NCI-H510A (cell line): ENCODE measurements at places on chromosomes 6 and 20.

DNA sequence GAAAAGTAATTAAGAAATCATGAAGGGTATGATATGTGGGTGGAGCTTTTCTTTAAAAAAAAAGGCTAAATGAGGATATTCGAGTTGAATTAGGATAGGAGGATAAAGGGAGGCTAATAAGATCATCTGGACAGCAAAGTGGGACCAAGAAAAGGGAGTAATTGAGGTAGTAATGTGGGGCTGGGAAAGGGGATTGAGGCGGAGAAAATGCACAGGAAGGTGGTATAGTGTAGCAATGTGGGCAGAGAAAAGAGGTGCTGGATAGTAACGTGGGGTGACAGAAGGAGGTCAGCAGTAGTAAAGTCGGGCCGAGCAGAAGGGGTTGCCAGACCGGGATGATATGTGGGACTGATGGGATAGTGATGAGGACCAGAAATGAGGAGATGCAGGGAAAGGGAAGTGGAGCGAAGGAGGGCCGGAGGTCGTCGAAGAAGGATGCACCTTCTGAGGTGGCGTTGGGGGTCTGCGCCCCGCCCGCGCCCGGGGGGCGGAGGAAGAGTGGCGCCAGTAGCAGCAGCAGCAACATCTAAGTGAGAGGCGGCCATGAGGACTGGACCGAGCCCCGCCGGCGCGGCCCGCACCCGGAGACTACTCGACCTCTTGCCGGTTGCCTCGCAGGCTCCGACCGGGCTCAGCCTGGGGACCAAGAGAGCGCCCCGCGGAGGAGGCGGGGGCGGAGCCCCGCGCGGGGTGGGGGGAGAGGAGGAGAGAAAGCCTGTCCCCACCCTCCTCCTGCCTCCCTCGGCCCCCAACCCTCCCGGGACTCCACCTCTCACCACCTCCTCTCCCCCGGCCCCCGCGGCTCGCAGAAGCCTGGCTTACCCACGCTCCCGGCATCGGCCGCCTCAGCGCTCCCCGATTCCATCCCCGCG, 887 bp downstream of the GABBR1 start:
- DNase-seq = peak; percentile 64

DNA sequence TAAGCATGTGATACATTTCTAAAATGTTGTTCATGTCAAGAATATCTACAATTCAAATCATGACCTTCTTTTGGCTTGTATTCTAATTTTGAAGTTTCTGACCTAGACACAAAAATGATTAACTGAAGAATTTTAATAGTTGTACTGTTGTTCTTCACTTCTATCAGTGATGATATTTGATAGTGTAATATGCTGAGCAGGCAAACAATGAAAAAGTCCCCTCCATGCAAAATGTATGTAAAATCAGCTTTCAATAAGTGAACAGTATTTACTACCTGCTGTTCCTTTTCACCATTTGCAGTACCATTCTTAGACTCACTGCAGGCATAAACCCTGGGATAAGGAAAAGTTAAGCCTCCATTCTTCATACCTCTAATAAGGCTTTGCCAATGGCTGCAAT, 201.5 kb downstream of the LAMA2 start:
- no peak for DNase-seq

GRCh38 chr20:4625687-4626086, 96.0 kb upstream of the PRND start:
- no peak for DNase-seq

GRCh38 chr6:45480752-45481415, 103.2 kb upstream of the SUPT3H start:
- no peak for DNase-seq

DNA sequence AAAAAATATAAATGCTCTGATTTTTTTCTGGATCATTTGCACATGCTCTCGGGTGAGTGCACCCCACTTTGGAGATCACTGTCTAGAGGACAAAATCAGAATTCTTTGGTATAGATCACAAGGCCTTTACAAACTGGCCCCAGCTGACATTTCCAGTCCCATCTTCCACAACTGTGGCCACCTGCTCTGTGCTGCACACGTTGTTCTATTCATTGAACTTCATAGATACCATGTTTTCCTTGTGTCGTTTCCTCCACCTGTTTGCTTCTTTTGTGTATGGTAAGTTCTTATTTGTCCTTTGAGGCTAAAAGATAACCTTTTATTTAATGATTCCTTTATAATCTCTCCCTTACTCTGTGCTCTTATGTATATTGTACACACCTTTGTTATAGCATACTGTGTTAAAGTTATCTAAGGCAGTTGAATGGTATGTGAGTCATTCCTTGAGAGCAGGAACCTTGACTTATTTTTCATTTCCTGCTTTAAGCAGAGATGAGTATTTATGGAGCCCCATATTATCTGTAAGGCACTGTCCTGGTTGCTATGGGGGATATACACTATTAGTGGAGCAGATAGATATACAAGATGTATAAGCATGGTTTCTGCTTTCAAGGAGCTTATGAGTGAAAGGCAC, 12.0 kb upstream of the SLC17A5 start:
- DNase-seq = no peak
